HFFc6 (cell line): ENCODE measurements at places on chromosomes 2 and 18. TPM values are rescaled to one million over a fixed set of nuclear protein-coding genes. Genes with fewer than 3 reads are reported as not detected.

- DNase-seq, result no peak
These were observed 14.7 kb upstream of the IKZF2 start for GRCh38 chr2:213166109-213166508.

DNA sequence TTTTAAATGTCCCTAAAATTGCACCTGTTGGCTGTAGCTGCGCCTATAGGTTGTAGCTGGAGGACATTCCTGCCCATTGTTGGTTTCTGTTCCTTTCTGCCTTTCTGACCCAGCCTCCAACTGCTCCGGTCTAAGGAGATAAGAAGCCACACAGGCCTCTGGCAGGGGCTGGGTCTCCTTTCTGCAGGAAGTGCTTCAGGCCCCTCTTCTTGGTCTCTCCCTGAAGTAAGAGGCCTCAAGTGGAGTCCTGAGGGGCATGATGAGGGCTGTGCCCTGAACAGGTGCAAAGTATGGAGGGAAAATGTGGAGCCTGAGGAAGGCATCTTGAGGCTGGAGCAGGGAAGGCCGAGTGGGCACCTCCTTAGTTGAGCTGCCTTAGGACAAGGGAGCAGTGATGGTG lies 10.4 kb upstream of the SFTPB start:
- no peak for DNase-seq

GRCh38 chr2:180524499-180524898 lies 455.9 kb upstream of the UBE2E3 start:
- DNase-seq, result no peak

DNA sequence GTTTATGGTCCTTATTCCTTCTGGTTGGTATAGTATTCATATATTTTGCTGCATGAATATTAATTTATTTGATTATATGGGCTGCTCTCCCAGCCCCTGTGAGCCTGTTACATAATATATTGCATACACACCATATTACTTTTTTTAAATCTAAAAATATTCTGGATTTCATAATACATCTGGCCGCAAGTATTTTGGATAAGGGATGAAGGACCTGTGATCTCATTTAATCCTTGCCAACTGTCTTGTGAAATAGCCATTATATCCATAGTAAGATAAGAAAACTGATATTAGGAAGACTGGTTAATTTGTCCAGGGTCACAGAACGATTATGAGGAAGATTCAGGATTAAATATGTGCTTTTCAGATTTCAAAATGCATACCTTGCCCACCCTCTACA lies 433.6 kb downstream of the LPIN1 start:
- DNase-seq, result no peak

GRCh38 chr18:73691118-73691517 lies 456.5 kb downstream of the FBXO15 start:
- peak; percentile 87 for DNase-seq

DNA sequence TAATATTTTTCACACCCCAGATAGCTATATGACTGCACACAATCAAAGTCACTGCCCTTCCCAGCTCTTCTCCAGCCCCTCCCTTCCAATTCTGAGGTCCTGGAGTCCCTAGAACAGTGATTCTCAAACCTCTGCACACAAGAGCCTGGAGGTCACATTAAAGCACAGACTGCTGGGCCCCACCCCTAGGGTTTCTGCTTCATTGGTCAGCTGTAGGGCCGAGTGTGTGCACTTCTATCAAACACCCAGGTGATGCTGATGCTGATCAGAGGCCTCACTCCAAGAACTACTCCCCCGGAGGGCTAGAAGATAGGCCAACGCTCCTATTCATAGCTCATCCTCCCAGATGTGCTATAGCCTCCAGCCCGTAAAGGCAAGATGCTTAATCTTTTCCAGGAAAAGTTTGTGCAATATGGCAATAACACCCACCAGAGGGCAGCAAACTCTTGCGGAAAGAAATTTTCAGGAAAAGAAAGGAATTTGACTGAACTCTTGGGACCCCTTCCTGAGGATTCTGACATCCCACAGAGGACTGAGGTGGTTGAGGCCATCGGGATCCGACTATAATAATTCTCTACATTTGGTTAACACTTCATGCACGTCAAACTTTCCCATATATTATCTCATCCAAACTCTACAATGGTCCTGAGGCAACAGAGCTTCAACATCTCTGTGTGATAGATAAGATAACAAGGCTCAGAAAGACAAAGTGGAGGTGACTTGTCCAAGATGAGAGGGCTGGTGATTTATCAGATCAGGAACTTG lies 194.2 kb upstream of the PKDCC start:
- peak; percentile 43 for DNase-seq

DNA sequence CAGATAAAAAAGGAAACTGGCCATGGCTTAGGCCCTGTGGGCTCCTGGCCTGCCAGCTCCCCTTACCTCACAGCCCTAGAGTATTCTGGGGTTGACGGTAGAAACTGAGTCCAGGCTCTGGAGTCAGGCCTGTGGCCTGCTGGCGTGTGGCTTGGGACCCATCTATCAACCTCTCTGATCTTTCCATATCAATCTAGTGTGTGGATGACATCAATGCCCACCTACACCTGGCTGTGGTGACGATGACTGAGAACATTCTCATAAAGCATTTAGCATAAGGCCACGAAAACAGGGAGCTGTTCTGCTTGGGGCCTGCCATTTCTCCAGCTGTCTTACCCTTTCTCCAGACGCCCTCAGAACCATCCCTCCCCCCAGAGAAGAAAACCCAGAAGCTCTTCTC lies 17.9 kb downstream of the PCARE start:
- no peak for DNase-seq

GRCh38 chr2:5442736-5443135 lies 249.4 kb upstream of the SOX11 start:
- no peak for DNase-seq

DNA sequence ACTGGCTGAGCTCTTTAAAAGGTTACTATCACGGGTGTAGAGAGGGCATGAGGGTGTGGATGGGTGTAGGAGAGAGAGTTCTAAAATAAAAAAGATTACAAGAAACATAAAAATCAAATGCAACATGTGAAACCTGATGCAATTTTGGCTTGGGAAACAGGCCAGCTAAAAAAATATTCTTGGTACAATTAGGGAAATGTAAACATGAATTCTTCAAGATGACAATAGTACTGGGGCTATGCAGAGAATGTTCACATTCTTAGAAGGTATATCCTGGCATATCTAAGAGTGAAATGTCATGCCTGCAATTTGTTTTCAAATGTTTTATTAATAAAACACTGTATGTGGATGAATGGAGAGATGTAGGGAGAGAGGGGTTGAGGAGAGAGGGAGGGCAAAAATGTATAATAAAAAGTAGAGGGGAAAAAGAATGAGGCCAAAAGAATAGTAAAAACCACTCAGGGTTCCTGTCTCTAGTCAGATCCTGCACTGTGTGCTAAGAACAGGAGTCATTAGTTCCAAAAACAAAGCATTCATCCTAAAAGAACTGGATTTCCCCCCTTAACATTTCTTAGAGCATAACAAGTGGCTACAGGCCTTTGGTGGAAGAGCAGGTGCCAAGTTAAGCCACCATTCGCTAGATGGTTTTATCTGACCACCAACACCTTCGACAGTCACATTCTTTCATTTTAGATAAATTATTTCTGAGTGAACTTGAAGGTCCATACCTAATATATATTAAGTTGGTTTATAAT lies 77.3 kb downstream of the LPIN2 start:
- no peak for DNase-seq

GRCh38 chr2:142684667-142685066 lies 192.8 kb upstream of the KYNU start:
- DNase-seq, result no peak

The ANKRD30B gene
- total RNA-seq, result not detected in 3 replicates

The TMEFF2 gene
- total RNA-seq, result 0.18 TPM in 1 of 3 replicates, not detected in the others

The MAP2 gene
- total RNA-seq, result 1.1 and 2.0 TPM in 2 replicates

The ACADL gene
- total RNA-seq, result not detected in 3 replicates

The RBBP8 gene
- 15.7 to 26.0 TPM (median 22.8 TPM) in 3 replicates for total RNA-seq

The NTSR2 gene
- total RNA-seq, result not detected in 2 replicates

The RGPD5 gene
- total RNA-seq, result 22.4 to 29.6 TPM (median 23.3 TPM) in 3 replicates
